ENCODE measurements at places on chromosomes 7 and 10.

DNA sequence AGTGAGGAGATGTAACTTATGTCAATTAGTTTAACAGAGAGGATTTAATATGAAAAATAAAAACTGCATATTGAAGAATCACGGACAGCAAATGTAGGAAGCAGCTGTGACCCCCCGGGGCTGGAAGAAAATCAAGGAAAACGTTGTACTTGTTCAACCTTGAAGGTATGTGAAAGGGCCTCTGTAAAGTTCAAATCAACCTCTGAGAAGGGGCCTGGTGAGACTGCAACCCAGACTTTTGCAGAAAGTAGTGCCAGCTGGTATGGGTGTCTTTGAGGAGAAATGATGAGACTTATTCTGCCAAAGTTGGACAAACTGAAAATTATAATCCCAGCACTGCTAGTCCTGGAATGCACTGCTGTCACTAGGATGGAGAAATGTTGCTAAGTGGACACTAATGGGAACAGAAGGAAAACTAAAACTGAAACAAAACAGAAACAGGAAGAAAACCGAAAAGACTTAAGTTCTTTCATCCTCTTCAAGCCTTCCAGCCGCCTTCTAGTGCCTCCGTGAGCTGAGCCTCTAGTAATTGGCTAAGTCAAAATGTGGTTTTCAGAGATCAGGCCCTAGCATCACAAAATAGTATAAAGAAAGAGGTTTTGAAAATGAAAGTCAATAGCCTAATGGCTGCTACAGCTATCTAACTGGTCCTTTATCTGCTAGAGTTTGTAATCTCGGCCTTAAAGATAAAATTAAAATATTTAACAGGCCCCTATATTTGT lies 253.7 kb upstream of the SORCS1 start:
- no peak for DNase-seq

- no peak for DNase-seq
These were observed 969.7 kb downstream of the GATA3 start for GRCh38 chr10:9024210-9024609.

DNA sequence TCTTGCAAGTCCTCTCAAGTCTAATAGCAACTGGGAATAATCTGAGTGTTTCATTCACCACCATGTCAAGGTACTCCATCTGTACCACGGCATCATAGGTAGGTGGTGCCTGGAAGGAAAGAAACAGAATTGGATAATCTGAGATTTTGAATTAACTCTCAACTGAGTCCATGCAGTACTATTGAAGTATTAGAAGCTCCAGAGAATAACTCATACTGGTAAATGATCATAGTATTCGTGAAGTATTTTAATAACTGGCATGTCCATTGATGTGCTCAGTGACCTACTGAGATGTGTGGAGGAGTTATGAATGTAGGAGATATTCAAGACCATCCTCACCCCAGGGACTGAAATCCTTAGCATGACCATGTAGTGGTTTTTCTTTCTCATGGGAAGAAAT lies 27.1 kb downstream of the CYP3A5 start:
- no peak for DNase-seq

DNA sequence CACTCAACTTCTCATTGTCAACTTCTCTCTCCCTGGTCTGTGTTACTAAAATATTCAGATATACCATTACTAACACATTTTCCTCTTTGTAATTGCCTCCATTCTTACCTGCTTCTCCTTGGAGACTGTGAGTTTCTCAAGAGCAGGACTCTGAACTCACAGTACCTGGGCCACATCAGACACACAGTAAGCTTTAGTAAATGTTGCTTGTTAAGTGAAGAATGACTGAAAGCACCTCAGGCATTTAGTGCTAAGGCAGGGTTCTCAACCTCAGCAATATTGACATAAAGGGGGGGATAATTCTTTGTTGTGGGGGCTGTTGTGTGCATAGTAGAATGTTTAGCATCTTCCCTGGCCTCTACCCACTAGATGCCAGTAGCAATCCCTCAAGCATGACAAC lies 72.0 kb upstream of the RAB11FIP2 start:
- DNase-seq: no peak

GRCh38 chr10:79247373-79248137 lies 99.7 kb upstream of the PPIF start:
- no peak for DNase-seq

- no peak for DNase-seq
These were observed 56.6 kb downstream of the MPLKIP start for GRCh38 chr7:40077849-40078248.

DNA sequence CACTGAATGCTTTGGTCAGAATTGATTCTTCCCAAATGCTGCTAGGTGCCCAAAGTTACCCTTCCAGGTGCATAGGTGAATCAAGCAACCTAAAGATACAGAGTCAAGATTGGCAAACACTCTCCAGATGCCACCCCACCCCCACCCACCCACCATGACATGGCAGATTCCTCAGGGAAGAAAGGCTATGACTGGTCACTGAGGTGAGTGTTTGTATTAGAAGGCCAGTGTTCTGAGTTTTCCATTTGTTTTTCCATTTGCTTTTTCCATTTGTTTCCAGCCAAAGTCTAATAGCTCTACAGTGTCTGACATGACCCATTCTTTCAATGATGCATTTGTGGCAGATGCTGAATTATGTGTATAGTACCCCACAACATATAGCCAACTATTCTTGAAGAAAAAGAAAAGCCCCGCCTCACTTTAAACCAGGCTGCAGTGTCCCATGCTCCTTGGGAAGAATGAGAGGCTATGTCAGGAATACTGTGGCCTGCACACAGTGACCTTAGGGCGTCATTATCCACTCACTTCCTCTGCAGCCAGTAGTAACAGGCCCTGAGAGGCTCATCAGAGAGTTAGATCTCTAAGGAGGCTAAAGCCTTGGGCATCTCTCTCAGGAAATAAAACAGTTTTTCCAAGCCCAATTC lies 16.1 kb upstream of the HIBADH start:
- no peak for DNase-seq

DNA sequence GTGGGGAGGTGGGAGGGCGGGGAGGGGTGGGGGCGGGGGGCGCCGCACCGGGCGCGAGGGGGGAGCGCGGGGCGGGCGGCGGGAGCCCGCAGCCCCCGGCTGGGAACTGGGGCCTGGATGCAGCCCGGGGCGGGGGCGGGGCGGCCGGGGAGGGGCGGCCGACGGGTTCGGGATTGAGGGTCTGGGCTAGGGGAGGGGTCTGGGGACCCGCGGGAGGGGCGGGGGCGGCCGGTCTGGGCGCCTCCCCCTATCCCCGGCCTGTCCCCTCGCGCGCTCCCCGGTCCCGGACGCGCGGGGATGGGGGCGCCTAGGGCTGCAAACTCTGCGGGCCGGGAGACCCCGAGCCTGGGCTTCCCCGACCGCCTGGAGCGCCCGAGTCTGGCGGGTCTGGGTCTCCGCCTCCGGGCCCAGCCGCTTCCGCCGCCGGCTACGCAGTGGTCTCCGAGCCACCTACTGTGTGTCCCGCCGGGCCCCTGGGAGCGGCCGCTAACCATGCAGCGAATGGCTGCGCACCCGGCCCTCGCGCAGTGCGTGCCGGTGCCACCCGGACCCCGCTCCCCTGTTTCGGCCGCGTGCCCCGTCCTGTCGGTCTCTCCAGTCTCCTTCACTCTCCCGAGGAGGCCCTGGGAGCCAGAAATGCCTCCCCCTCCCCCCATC lies 375 bp upstream of the FGF8 start:
- DNase-seq: peak; percentile 46

GRCh38 chr7:47908720-47909119 lies 39.5 kb downstream of the PKD1L1 start:
- DNase-seq: no peak

DNA sequence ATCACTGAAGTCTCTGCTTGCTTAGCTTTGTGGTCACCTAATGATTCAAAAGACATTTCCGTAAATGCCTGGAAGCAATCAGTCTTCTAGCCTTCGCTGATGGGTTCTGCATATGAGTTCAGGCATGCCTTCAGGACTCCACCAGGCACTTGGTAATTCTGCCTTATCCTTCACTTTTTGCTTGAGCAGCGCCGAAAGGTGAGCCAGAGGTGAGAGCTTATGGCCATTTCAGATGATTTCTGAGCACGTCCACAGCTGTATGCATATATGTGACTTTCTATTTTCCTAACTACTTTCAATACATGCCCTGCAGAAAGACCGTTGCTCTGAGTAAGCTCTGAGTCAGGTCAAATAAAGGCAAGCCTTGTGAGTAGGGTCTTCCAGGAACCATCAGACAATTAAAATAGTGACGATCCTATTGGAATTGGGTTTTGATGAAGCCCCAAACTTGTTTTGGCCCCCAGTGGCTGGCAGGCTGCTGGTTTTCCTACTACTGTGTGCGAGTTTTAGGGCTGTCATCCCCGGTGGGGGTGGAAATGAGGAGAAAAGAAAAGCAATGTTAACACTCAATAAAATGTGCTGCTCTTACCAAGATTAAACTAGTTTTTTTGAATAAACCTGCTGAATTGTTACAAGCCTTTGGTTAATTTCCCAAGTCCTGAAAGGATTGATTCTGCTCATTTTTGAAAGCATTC lies 154.4 kb upstream of the AKR1E2 start:
- no peak for DNase-seq

- no peak for DNase-seq
These were observed 2.9 kb upstream of the IGF2BP3 start for GRCh38 chr7:23472956-23473843.

DNA sequence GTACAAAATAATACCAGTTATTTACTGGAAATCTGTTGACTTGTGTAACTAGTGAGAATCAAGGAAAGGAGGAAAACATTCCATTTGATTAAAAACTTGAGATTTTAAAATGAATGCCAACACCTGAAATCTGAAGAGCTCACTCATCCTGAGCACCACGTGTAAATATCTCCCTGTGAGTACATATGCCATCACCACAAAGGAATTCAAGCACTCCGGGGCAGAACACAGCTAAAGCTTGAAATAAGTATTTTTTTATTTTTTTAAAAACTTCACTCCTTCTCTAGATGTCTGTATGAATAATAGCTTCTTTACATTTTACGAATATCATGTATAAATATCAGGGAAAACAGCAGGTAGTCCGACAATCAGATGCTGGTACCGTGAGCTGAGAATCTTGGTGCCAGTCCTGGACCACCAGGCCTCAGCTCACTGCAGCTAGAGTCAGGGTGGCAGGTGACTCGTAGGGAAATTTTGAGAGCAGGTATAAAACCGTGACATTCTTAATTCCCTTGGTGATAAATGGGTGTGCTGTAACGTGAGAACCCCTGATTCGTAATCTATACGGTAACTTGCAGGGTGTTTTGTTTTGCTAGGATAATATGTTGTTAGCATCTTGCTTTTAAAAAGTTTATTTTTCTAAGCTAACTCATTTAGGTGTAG lies 12.7 kb downstream of the LMTK2 start:
- DNase-seq: no peak
